ENCODE measurements at places on chromosomes 7 and 10.

DNA sequence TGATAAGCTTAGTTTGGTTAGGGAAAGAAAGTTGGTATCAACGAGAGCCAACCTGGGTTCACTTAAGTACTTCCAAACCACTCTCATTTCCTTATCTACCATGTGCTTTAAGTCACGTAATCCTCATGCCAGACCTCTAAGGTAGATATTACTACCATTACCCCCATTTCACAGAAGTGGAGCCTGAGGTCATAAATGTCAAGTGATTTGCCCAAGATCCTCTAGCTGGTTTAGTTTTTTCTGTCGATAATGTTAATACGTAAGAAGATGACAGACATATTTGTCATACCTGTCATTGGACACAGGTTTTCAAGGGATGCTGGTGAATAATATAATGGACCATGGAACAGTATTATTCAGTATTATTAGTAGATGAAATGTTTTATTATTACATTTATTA, 197.4 kb upstream of the MKLN1 start:
- no peak for DNase-seq

DNA sequence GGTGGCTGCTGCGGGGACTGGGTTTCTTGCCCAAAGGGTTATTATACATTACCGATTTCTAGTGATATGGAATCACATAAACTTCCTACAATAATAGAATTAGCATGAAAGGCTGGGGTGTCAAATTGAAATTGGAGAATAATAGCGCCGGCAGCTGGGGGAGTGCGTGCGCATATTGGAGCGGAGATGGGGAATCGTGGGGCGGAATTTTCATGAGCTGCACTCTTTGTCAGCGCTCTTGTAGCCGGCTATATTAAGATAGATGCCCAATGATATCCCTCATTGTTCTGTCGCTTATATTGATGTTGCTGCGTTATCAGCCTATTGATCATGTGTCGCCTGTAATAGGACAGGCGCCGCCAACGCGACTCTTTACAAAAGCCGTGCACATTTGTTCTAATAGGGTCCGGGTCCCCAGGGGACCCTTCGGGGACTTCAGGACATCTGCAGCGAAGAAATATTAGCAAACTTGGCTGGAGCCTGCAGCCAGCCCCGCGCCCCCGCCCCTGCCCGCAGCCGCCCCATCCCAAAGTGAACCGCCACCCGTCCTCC, 5.1 kb downstream of the UNCX start:
- no peak for DNase-seq

DNA sequence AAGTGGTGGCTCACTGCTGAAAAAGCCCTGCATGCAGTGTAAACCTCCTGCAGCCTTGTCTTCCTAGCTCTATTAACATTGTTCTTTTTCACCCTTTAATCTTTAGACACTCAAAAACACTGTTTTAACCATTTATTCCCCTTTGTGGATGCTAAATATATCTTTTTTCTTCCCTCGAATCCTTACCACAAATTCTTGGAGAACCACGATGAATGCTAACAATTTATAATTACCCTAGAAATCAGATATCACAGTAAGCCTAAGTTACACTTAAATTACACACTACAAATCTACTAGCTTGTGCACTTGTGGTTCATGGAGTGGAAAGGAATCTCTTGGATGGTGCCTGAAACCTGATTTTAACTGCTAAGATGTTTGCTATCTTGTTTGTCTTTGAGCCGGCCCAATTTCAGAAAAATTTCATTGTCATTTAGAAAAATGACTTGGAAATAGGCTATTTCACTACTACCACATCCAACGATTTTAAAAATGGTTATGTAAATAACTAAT, 125.1 kb upstream of the NOBOX start:
- DNase-seq: no peak

DNA sequence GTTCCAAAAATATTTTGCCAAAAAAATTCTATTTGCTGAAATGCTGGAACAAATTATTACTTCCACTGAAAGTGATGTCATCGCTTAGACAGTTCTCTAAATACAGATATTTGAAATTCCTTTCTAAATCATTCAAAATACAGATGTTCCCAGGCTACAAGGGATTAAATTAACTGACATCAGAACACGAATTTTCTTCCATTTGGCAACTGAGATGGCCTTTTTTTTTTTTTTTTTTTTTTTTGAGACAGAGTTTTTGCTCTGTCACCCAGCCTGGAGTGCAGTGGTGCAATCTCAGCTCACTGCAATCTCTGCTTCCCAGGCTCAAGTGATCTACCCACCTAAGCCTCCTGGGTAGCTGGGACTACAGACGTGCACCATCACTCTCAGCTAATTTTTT, 57.0 kb downstream of the P4HA1 start:
- DNase-seq: no peak

GRCh38 chr7:150406567-150407421, 27.7 kb downstream of the ZNF775 start:
- peak; percentile 68 for DNase-seq

DNA sequence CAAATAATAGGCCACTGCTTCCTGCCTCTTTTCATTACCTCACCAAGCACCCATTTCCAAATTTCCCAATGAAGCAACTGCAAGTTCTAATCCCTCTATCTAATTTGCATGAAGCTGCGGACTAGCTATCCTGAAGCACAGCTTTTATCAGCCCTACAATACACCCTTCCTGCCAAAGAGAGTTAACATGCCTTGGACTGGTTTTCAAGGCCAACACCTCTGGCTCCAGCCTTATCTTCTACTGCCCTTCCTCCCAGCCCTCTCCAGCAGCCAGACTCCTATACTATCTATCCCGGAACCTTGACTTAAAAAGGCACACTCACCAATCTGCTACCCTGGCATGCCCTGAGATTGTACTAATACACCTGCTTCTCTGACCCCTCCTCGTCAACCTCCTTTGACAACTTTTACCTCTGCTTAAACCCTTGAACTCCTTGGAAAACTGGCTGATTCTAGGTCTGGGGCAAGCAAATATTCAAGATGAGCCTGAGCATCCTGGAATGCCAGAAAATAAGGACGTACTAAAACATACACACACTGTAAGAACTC, 73.4 kb downstream of the SGMS1 start:
- DNase-seq: no peak

GRCh38 chr10:100978121-100978900, 9.0 kb downstream of the MRPL43 start:
- no peak for DNase-seq

- no peak for DNase-seq
These were observed 36.6 kb downstream of the MAPK8 start for GRCh38 chr10:48343106-48343505.

- no peak for DNase-seq
These were observed 376.4 kb upstream of the IGFBP3 start for GRCh38 chr7:46297515-46297914.

DNA sequence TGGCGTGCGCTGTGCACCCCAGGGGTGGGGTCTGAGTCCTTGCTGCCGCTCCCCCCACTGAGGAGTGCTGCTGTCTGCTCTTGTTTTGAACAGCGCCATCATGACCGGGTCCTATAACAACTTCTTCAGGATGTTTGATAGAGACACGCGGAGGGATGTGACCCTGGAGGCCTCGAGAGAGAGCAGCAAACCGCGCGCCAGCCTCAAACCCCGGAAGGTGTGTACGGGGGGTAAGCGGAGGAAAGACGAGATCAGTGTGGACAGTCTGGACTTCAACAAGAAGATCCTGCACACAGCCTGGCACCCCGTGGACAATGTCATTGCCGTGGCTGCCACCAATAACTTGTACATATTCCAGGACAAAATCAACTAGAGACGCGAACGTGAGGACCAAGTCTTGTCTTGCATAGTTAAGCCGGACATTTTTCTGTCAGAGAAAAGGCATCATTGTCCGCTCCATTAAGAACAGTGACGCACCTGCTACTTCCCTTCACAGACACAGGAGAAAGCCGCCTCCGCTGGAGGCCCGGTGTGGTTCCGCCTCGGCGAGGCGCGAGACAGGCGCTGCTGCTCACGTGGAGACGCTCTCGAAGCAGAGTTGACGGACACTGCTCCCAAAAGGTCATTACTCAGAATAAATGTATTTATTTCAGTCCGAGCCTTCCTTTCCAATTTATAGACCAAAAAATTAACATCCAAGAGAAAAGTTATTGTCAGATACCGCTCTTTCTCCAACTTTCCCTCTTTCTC, 26.0 kb downstream of the BNIP3 start:
- no peak for DNase-seq

- DNase-seq: no peak
These were observed 59.1 kb downstream of the NRF1 start for GRCh38 chr7:129670656-129671055.

GRCh38 chr10:126502441-126502840, 114.2 kb upstream of the ADAM12 start:
- DNase-seq: no peak

- no peak for DNase-seq
These were observed 671.9 kb upstream of the GALNT17 start for GRCh38 chr7:70460071-70460470.

All from NCI-H1694 treated with DMSO at 0.1 percent for 48 hours (cell line).